ENCODE measurements at places on chromosomes 7 and 10.

GRCh38 chr7:55426676-55427075 is 61.5 kb downstream of the LANCL2 start:
- DNase-seq = no peak

- DNase-seq = no peak
Observed at GRCh38 chr7:88224601-88225275, 4.9 kb upstream of the SRI start.

- DNase-seq = no peak
Observed at GRCh38 chr7:77382532-77382931, 33.6 kb downstream of the GSAP start.

DNA sequence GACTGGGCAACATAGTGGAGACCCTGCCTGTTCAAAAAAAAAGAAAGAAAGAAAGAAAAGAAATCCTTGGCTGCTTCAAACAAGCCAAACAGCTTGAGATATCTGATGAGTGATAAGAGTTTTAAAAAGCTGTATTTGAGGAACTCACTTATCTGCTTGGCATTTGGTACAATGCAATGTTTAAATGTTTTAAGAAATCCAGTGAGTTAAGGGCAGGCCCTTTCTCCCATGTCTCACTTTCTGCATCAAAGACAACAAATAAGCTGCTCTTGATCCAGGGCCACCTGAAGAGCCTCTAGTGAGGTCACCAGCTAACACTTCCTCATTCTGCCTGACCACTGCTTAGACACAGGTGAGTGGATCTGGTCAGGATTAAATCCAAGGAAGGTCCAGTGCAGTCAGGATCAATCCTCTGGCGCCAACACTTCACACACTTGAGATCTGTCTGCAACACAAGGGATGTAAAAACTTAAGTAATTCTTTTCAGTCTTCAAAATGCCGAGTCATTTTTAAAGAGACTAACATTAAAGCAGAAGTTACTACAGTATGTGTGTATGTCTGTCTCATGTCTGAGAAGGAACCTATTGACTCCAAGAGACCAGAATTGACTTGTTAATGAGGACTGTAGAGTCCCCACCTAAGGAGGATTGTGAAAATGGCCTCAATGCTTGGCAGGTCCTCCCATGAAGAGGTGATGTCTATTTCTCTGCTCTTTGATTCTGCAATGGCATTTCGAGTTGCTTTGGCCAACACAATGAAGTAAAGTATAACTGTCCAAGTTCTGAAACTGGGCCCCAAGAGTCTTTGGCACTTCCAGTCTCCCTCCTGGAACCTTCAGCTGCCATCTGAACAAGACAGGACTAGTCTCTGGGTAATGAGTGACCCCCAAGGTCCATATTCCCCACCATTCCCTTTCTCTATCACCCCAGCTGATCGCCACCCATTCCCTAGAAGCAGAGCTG is 43.1 kb downstream of the CREB3L2 start:
- DNase-seq = no peak

GRCh38 chr7:50974240-50974639 is 191.5 kb upstream of the GRB10 start:
- DNase-seq = no peak

DNA sequence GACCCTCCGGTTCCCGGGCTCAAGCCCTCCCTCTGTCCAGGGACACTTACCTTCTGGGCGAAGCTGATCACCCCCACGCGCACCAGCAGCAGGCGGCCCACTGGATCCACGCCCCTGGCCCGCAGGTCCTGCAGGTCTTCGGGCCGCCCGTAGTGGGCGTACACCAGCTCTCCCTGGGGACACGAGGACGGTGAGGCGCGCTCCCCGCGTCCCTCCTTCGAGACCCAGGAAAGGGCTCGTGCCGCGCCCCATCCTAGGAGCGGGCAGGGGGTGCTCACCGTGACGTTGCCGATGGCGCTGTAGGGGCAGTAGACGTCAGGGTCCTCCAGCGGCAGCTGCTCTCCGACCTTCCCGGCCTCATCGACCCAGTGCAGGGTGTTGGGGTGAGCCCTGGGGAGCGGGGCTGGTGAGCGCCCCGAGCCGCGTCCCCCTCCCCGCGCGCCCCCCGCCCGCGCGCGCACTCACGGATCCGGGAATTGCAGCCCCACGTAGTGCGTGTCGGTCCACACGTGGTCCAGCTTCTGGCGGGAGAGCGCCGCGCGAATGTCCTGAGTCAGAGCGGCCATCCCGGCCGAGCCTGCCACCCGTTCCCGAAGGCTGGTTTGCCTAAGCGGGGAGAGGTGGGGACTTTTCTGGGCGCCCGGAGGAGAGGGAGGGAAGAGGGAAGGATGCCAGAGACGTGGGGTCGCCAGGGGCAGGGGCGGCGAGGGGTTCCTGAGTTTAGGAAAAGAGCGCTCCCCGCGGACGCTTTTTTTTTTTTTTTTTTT is 8.2 kb downstream of the TFR2 start:
- DNase-seq = no peak

DNA sequence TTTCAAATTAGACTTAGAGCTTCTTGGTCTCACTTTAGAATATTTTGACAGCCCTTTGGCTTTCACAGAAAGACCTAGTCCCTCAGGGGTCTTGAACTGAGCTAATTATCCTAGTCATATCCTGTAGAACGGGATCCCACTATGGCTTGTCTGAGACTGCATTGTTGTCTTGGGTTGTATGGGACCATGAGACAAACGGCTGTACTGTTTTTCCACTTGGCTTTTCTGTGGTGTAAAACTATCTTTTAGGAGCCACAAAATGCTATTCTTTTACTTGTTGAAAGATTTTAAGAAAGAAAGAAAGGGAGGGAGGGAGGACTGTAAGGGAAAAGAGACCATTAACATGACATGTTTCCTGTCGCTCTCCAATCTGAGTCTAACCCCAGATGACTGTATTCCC is 432.5 kb downstream of the AUTS2 start:
- no peak for DNase-seq

DNA sequence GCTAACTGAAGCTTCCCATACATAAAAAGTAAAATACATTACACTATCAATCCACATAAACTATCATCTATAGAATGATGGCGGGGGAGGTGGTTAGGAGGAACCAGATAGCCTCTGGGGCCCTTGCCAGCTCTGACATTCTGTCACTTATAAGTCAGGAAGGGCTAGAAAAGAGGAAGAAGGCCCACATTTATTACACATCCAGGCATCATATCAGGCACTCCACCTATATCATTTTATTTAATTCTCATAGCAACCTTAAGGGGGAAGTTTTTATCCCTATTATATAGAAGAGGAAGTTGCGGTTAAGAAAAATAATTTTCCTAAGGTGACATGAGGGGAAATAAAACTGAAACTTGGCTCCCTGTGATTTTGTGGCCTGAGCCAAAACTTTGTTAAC is 29.9 kb downstream of the HEPACAM2 start:
- no peak for DNase-seq

- DNase-seq = no peak
Observed at GRCh38 chr7:93378131-93378760, 146.1 kb downstream of the VPS50 start.

DNA sequence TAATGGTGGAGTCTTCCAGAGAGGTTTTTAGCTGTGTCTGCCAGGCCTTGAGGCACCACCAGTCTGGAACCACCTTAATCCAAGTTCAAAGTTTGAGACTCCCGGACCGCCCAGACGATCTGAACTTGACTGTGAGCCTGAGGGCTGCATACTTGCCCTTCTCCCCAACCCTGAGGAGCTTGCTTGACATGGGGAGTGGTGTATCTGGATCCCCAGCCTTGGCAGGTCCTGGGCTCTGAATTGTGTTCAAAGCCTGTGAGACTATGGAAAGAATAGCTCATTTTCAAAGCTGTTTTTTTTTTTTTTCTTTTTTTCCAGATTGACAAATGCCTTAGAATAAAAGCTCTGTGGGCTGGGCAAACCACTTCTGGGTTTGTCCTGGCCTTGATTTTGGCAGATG is 22.3 kb upstream of the CAMK1D start:
- no peak for DNase-seq

- DNase-seq = no peak
Observed at GRCh38 chr7:47581438-47581803, 490 bp downstream of the TNS3 start.

- DNase-seq = peak; percentile 50
Observed at GRCh38 chr10:114821915-114822443, 399 bp downstream of the FHIP2A start.

DNA sequence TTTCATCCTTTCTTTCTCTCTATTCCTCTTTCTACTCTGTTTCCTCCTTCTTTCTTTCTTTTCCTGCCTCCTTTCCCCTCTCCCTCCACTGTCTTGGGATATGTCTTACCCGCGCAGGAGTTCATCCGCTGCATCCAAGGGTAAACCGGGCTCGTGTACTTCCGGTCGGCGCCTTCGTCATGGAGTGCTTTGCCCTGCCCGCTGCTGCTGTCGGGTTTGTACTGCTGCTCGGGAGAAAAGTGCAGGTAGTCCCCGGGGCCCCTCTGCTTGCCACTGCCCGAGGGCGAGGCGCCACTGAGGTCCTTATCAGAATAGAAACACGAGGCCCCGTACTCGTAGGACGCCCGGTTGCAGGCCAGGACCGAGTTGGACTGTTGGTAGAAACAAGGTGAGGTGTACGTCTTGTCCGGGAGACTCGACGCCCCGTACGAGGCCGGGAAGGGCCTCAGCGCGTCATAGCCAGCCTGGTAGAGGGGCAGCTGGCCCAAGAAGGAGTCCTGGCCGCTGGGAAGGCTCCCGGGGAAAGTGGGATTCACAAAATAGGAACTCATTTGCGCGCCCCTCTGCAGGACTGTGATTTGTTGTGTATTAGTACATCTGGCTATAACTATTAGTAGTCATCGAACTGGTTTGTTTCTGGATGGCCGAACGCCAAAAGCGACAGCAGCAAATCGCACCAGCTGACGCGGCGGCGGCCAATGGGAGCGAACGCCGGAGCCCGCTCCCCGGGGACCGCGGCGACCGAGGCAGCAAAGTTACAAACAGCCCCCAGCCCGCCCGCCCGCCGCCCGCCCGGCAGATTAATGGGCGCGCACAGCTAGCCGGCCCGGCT is at the start of gene HOXA6:
Gene HOXA6, minus strand, starts transcription at position 576 of the 832 bp plus-strand sequence. Its CDS starts 25 bp downstream, at position 551.
- DNase-seq = no peak

GRCh38 chr7:120227255-120227654 is 45.7 kb upstream of the KCND2 start:
- DNase-seq = no peak

GRCh38 chr10:101464599-101464998 is 110.6 kb downstream of the BTRC start:
- no peak for DNase-seq

DNA sequence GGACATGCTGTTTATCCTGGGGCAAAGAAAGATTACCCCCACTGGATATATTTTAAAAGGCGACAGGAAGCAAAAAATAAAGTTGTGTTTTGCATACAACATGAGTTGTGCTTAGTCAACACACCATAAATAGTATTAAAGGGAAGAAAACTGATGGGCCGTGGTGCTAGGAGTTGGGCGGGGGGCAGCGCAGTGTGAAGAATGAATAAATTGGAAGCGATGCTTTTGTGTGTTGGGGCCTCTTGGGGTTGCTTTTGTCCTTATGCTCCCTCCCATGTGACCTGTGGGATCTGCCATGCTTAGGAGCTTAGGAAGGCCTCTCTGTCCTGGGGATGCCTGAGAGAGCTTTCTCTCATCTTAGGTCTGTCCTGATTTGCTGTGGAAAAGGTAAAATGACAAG is 35.0 kb upstream of the AGR3 start:
- no peak for DNase-seq

DNA sequence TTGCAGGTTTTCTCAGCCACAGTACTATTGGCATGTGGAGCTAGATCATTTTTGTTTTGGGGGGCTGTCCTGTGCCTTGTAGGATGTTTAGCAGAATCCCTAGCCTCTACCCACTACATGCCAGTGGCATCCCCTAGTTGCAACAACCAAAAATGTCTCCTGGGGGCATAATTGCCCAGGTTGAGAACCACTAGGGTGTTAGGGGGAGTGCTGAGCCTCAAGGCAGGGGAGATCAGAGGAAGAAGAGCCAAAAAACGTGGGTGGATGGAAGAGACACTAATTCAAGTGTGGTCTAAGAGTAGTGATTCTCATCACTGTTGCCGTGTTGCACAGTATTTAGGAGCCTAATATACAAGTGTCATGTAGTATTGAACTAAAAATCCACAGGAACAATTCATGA is 31.7 kb upstream of the CCNY start:
- DNase-seq = no peak
